Stimulated activated CD4-positive, alpha-beta T cell treated with anti-CD3 and anti-CD28 coated beads, Interleukin-1b, Interleukin-23, amount 100 ng/mL, for 24 hours (primary cell): ENCODE measurements at places on chromosomes 4 and X.

- DNase-seq, result no peak
These were observed 230.3 kb upstream of the PGRMC2 start for GRCh38 chr4:128517739-128518510.

- DNase-seq, result no peak
These were observed 187.9 kb downstream of the EPHA5 start for GRCh38 chr4:65482410-65482809.

GRCh38 chr4:98501383-98501782, 157.0 kb downstream of the TSPAN5 start:
- DNase-seq, result no peak

- no peak for DNase-seq
These were observed 207.1 kb upstream of the PCDH18 start for GRCh38 chr4:137739391-137739790.

- DNase-seq, result no peak
These were observed 39.8 kb downstream of the BBS12 start for GRCh38 chr4:122772311-122772710.

- DNase-seq, result no peak
These were observed 96.4 kb downstream of the LNX1 start for GRCh38 chr4:53494851-53495250.

DNA sequence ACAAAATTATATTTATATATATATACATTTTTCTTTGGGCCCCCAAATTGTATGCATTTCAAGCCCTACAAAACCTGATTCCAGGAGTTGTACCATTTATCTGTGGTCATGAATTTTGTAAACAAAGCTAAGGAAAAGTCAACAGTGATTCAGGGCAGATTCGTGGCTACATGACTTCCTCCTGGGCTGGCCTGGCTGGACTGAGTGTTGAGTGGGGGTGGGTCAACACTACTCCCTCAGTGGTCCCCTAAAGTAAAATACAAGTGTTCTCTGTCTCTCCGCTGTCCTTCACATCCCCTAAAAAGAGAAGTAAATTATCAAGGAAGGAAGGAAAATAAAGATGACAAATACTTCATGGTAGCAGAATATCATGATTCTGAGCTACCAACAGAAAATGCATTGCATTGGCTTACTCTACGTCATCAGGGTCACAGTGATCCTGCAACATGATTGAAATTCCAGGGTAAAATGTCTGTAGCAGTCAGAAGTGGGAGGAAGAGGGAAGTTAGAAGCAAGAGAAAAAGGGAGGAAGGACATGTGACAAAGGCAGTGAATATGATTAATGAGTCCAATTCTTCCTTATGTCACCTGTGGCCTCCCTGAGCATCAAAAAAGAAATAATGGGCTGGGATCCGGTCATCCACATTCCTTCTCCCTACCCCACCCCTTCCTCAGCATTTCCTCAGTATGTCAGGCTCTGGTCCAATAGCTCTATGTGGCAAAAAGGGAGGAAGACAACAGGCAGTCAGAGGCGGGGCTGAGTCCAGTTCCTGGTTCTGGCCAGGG, 42.4 kb upstream of the MYOZ2 start:
- no peak for DNase-seq

- no peak for DNase-seq
These were observed 1290.5 kb downstream of the ADGRL3 start for GRCh38 chr4:62490635-62491034.
